ENCODE measurements at places on chromosomes 16 and 17. TPM values are rescaled to one million over a fixed set of nuclear protein-coding genes. Genes with fewer than 3 reads are reported as not detected.

MSL1 gene
- 61.3 TPM for total RNA-seq

SECTM1 gene
- 1.9 TPM for total RNA-seq

DPEP3 gene
- total RNA-seq = not detected

PDILT gene
- not detected for total RNA-seq

GAS7 gene
- 0.33 TPM for total RNA-seq

ACSM5 gene
- not detected for total RNA-seq

HES7 gene
- 2.1 TPM for total RNA-seq

LYRM9 gene
- 1.4 TPM for total RNA-seq

C17orf50 gene
- 0.42 TPM for total RNA-seq

ZG16B gene
- 0.92 TPM for total RNA-seq

DRC3 gene
- total RNA-seq = 1.3 TPM

SPATA22 gene
- total RNA-seq = not detected

CCP110 gene
- 11.0 TPM for total RNA-seq

KRT33A gene
- total RNA-seq = not detected

MIS12 gene
- 19.5 TPM for total RNA-seq
